GM23338 (cell line): ENCODE measurements at places on chromosomes 6 and 20. TPM values are rescaled to one million over a fixed set of nuclear protein-coding genes. Genes with fewer than 3 reads are reported as not detected.

CCR6 gene
- not detected in 2 replicates for total RNA-seq

MAP3K7 gene
- 40.9 and 47.1 TPM in 2 replicates for total RNA-seq

SLA2 gene
- total RNA-seq, result 0.62 TPM in 1 of 2 replicates, not detected in the other

AGPAT1 gene
- total RNA-seq, result 58.8 and 82.1 TPM in 2 replicates

LGSN gene
- 0.45 TPM in 1 of 2 replicates, not detected in the other for total RNA-seq

GCNT2 gene
- 135 and 137 TPM in 2 replicates for total RNA-seq

WFDC12 gene
- not detected in 2 replicates for total RNA-seq

KIFC1 gene
- 61.7 and 64.4 TPM in 2 replicates for total RNA-seq

TMX4 gene
- total RNA-seq, result 5.0 and 7.5 TPM in 2 replicates

DNA sequence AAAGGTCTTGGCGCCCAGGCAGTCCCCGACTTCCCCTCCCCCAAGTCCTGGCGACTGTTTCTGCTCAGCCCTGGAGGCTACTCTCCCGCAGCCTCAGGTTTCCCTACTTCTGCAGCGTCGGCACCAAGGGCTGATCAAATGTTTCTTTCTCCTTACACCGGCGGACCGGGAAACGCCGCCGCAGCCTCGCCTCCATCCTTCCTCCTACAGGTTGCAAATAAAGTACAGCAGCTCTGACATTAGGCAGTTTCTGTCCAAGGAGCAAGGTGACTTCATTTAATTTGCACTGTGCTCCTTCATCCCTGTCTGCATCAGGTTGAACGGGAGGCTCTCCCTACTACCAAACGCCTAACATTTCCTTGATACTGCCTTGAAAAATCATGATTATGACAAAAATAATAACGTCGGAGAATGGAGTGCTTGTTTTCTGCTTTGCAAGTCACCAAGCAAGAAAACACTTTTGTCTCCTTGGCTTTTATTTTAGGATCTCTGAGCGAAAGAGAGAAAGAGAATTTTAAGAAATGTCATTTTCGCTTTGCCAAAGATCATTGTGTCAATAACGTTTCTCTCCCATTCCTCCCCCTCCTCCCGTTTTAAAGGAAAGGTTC lies 1.0 kb downstream of the CLIC5 start:
- peak; percentile 71 for DNase-seq

GRCh38 chr6:54315656-54316055 lies 7.4 kb downstream of the TINAG start:
- no peak for DNase-seq

DNA sequence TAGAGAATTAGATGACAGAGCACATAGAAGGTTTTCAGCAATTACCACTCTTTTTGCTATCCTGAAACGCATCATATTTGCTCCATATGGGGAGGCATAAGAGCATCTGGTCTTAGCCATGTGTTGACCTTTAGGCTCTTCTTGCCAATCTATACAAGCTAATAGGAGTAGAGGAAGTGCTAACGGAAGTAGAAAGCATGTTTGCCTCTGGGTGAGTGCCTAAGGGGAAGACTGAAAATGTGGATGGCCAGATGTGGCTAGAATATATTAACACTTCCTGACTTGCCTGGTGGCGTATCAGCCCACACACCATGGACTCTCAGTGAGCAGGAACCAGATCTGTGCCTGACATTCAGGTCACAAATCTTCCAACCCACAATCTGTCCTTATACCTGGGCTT lies 136.3 kb downstream of the LRRC1 start:
- DNase-seq, result no peak

DNA sequence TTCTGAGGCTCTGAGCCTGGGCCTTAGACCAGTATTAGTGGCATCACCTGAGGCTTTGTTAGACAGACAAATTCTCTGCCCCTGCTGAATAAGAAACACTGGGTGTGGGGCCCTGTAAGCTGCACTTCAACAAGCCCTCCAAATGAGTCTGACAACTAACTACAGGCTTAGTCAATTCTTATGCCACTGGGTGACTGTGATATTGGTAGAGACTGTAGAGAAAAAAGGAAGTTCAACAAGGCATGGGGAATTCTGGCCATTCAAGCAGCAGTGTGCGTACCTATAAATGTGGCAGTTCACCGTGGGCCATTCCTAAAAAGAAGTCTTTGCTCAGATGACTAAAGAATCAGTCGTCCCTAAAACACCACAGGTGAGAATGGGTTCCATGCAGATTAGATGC lies 82.7 kb downstream of the MDN1 start:
- DNase-seq, result no peak
